ENCODE measurements at places on chromosomes 1 and 21.

- peaks cover 76% of the 10 kb centered on the region for H3K27me3 ChIP-seq
- no peaks in the 10 kb centered on the region for H3K36me3 ChIP-seq
- no peak overlapping the region for H3K27ac ChIP-seq
Observed at GRCh38 chr1:50427818-50428779, 4.9 kb upstream of the DMRTA2 start.

DNA sequence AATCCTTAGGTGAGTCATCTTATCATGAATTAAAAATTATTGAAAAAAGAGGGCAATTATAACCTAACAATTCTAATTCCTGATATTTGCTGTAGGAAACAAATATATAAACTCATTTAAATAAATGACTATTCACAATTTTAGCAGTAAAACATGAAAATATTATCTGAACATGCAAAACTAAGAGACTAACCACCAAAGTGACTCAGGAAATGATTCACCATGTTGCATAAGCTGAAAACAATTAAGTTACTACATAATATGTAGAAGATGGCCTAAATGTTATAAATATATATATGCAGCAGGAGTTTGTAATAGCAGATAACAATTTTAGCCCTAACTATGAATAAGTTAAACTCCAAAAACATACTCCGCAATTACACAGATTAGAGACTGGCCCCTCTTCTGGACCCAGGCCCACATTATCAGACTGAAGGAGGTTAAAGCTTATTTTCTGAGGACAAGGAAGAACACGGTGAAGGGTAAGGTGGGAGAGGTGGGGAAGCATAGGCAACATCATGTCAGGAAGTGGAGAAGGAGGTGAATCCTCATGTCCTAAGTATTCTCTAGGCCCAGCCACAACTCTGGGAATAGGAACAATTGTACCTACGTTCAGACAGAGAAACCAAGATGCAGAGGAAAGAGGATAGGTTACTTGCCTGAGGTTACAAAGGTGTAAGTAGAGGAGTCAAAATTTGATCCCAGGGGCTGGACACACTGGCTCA is 15.6 kb upstream of the AIM2 start:
- H3K4me3 ChIP-seq = no peak overlapping the region
- DNase-seq = no peak
- H3K27me3 ChIP-seq = no peaks in the 10 kb centered on the region
- no peak overlapping the region for H3K27ac ChIP-seq
- no peaks in the 10 kb centered on the region for H3K4me1 ChIP-seq

DNA sequence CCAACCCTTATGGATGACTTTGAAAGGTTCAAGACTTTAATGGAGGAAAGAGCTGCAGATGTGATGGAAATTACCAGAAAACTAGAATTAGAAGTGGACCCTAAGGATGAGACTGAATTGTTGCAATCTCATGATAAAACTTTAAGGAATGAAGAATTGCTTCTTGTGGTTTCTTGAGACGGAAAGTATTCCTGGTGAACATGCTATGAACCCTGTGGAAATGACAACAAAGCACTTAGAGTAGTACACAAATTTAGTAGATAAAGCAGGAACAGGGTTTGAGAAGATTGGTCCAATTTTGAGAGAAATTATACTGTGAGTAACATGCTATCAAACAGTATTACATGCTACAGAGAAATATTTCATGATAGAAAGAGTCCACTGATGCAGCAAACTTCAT is 215.4 kb downstream of the OMA1 start:
- H3K36me3 ChIP-seq = no peaks in the 10 kb centered on the region
- H3K4me1 ChIP-seq = no peaks in the 10 kb centered on the region
- H3K27me3 ChIP-seq = no peaks in the 10 kb centered on the region
- H3K4me3 ChIP-seq = no peak overlapping the region
- DNase-seq = no peak

DNA sequence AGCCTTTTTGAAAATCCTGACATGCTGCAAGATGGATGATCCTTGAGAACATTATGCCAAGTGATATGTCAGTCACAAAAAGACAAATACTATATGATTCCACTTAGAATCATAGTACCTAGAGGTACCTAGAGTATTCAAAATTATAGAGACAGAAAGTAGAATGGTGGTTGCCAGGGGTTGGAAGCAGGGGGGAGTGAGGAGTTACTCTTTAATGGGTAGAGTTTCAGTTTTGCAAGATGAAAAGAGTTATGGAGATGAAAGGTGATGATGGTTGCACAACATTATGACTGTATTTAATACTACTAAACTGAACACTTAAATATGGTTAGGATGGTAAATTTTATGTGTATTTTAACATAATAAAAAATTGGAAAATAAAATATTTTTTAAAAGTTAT is 37.9 kb upstream of the PODN start:
- H3K4me3 ChIP-seq = no peak overlapping the region
- H3K4me1 ChIP-seq = no peaks in the 10 kb centered on the region
- H3K27ac ChIP-seq = no peak overlapping the region
- H3K36me3 ChIP-seq = no peaks in the 10 kb centered on the region
- DNase-seq = no peak
- H3K27me3 ChIP-seq = no peaks in the 10 kb centered on the region

GRCh38 chr1:65079941-65080340 is 68.1 kb upstream of the AK4 start:
- H3K27me3 ChIP-seq = no peaks in the 10 kb centered on the region
- H3K27ac ChIP-seq = no peak overlapping the region
- H3K36me3 ChIP-seq = no peaks in the 10 kb centered on the region

DNA sequence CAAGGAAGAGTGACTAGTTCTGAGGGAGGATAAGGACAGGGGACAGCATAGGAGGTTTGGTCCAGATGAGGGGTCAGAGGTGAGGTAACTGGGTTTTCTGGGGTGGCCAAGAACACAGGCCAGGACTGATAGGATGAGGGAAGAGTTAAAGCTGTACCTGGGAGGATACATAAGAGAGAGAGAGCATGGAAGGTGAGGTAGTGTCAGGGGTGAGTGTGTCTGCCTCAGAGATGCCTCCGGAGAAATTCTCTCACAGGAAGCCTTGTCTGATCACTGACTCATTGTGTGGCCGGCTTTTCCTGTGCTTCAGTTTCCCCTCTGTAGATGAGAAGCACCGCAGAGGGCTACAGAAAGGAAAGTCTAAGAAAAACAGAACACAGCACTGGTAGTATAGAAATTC is 40.2 kb downstream of the FASLG start:
- H3K36me3 ChIP-seq = no peaks in the 10 kb centered on the region
- H3K4me1 ChIP-seq = peaks cover 9% of the 10 kb centered on the region
- no peak overlapping the region for H3K4me3 ChIP-seq

DNA sequence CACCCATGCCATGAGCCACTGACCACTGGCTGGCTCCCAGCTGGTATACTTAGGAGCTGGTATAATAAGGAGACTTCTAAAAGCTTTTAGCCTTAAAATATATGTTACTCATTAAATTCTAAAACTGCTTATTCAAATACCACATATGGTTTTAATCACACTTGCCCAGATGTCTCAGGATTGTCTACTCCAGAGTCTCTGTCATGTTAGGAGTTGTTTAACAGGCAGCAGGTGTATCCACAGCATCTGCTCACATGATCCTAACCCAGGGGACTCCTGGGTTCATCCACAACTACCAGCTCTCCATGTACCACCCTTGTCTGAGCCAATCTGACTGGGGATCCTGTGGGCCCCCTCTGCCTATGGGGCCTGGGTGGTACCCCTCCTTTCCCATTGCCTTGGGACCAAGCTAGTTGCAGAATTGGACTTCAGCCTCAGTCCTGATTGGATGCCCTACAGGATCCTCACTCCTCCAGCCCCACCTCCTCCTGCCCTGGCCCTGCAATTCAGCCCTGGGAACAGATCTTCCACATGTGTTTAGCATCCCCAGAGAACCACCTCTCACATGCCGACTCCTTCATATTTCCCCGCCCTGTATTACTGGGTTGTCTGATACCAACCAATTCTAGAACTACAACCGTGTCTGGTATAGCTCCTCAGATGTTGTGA is 61.3 kb downstream of the BCAR3 start:
- no peaks in the 10 kb centered on the region for H3K4me1 ChIP-seq
- no peak overlapping the region for H3K27ac ChIP-seq
- DNase-seq = peak; percentile 46
- H3K27me3 ChIP-seq = no peaks in the 10 kb centered on the region
- H3K36me3 ChIP-seq = no peaks in the 10 kb centered on the region
- no peak overlapping the region for H3K4me3 ChIP-seq

DNA sequence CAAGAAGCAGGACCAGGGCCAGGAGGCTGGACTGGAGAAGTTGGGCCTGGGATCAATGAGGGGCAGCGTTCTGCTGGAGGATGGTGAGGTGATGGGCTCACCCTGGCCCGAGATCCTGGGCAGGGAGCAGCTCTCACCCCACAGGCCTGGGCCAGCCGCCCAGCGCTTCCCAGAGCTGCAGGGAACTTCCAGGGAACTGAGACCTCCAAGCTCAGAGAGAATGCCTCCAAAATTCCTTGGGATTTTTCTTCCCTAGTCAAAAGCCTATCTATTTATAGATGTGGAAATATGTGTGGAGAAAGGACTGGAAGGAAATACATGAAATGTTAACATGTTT is 121.2 kb downstream of the SPSB1 start:
- no peak overlapping the region for H3K4me3 ChIP-seq
- H3K4me1 ChIP-seq = no peaks in the 10 kb centered on the region
- no peaks in the 10 kb centered on the region for H3K36me3 ChIP-seq

GRCh38 chr21:34881421-34881820 is 167.7 kb downstream of the RUNX1 start:
- peak overlapping the region; percentile 3 for H3K27ac ChIP-seq
- no peak for DNase-seq
- H3K4me1 ChIP-seq = no peaks in the 10 kb centered on the region

DNA sequence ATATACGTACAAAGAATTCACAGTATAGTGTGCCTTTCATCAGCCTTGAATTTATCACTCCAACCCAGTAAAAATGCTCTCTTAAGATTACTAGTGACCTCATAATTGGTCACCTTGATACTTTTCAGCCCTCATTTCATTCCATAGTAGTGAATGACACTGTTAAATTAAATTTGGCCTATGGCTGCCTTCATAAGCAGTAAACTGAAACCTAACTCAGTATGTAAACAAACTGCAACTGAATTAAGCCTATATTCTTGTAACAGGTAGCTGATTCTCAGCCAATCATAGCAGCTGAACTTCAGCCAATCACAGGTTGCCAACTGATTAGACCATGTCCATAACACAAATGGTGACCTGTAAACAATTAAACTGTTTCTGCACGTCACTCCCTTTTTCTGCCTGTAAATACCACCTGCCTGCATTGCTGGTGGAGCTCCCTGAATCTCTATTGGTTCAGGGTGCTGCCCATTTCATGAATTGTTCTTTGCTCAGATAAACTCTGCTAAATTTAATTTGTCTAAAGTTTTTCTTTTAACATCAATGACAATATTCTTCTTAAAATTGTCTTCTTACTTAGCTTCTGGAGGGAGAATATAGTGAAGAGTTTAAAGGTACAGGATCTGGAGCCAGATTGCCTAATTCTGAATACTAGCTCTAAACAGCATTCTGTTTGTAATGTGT is 24.0 kb upstream of the CAMSAP2 start:
- H3K4me1 ChIP-seq = no peaks in the 10 kb centered on the region
- DNase-seq = no peak
- no peak overlapping the region for H3K27ac ChIP-seq
- H3K36me3 ChIP-seq = no peaks in the 10 kb centered on the region

GRCh38 chr1:10649517-10650201 is 146.8 kb downstream of the CASZ1 start:
- peaks cover 15% of the 10 kb centered on the region for H3K4me1 ChIP-seq
- H3K4me3 ChIP-seq = no peak overlapping the region
- peaks cover 59% of the 10 kb centered on the region for H3K36me3 ChIP-seq

DNA sequence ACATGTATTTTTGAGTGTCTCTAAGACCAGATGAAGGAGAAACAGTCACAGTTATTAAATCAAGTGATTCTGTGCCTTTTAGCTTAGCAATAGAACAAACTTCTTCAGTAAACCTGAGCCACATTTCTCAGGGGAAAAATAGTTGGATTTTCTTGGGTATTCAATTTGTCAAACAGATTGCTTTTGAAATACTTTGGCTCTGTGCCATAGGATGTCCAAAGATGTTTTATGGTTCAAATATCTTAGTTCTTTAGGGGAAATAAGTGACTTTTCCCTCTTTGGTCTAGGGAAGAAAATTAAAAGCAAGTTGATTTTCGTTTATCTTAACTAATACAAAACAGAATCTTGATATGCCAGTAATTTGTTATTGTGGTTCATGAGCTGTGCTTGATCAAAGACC is 125.9 kb downstream of the ATP5PO start:
- H3K27ac ChIP-seq = no peak overlapping the region
- H3K27me3 ChIP-seq = no peaks in the 10 kb centered on the region
- H3K4me3 ChIP-seq = no peak overlapping the region
- no peaks in the 10 kb centered on the region for H3K4me1 ChIP-seq

DNA sequence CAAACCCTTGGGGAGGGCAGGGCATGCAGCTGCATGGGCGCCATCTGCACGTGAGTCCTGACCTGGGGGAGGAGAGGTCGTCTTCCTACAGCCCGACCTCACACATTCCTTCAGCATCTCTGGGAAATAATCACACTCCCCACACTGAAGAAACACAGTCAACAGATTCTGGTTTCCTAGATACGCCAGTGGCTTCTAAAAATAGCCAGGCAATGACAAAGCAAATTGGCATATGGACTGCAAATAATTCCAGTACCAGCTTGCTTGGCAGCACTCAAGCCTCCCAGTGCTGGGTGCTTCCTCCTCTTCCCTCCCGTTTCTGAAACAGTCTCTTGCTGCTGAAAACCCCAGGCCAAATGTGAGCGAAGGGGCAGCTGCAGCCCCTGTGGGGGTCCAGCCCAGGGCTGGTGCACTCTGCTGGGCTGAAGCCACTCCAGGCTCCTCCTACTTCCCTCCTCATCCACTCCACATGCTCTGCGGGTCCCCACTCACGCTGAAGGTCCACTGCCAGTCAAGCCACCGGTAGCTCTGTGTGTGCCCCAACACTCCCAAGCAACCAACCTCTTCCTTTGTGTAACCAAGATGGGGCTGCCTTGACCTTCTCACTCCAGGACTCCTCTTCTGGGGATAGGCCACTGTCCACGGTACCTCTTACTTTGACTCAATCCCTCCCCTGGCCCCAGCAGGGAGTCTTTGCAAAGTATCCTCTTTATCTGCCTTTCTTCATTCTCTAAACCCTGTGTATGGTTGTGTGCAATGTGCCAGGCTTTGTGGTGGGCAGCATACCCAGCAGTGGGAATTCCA is 69.0 kb downstream of the KCND3 start:
- no peak overlapping the region for H3K4me3 ChIP-seq
- no peak for DNase-seq
- no peaks in the 10 kb centered on the region for H3K27me3 ChIP-seq
- H3K4me1 ChIP-seq = no peaks in the 10 kb centered on the region
- H3K36me3 ChIP-seq = no peaks in the 10 kb centered on the region

DNA sequence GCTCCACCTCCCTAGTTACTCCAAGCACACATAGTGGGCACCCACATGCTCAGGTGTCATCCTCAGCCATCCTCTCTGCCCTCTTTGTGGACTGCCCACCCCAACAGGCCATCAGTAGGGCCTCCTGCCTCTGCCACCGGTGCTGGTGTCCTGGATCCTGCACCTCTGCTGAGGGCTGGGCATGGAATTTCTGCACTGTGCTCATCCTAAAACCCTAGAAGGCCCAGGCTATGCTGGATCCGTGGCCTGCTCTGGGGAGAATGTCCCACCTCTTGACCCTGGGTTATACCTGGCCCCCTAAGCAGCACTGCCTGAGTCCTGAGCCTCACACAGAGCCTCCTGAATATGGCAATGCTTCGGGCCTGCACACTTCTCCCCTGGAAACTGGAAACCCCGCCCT is 318.3 kb downstream of the MATN1 start:
- no peak overlapping the region for H3K4me3 ChIP-seq
- no peaks in the 10 kb centered on the region for H3K27me3 ChIP-seq
- peaks cover 10% of the 10 kb centered on the region for H3K4me1 ChIP-seq

Measured in right atrium auricular region (tissue), 2 donors.